Activated B cell treated with CpG ODN at 0.5 μM for 24 hours (primary cell): ENCODE measurements at places on chromosomes 16 and 17.

- DNase-seq = peak; percentile 65
Measured at GRCh38 chr17:78343543-78344201, 16.2 kb downstream of the SOCS3 start.

DNA sequence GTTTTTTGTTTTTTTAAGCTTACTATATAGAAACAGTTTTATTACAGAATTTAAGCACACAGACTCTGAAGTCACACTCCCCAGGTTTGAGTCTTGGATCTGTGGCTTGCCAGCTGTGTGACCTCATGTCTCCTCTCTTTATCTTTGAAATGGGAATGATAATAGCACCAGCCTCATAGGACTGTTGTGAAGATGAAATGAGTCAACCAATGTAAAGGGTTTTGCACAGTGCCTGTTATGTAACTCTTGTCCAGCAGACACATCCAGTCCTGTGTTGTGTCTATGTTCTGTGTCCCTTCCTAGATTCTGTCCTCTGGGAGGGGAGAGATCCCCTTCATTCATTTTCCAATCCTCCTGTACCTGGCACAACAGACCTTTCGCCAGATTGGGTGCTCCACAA is 3.1 kb upstream of the CPD start:
- DNase-seq = no peak

DNA sequence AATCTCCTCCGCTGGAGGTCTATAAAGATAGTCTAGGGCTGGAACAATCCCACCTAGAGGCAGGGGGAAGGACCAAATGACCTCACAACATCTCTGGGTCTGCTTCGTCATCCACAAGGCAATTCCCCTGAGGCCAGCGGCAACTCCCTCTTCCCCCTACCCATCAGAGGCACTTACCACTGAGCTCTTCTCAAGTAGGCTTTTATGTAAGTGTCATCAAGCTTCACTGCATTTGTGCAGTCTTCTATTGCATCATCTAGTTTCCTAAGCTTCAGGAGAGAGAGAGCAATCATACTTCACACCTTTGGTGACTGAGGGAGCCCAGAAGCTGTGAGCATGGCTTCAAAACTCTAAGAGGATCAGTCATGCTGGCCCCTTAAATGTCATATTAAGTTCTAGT is 21.0 kb downstream of the CNP start:
- no peak for DNase-seq

DNA sequence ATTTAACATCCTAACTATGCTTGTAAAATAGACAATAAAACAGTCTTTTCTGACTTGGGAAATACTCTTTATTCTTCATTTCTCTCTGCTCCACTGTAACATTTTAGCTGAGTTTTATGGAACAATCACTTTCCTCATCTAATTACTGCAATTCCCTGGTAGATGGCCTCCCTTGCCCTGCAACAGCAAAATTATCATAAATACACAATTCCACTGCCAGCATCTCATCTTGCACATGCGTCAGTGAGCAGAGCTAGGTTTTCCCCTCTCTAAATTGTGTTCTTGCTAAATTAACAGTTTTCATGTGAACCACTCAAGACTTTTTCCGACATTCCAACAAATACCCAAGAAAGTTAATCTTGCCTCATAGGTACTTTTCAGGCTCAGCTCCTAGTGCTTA is 920.9 kb upstream of the GOT2 start:
- no peak for DNase-seq

DNA sequence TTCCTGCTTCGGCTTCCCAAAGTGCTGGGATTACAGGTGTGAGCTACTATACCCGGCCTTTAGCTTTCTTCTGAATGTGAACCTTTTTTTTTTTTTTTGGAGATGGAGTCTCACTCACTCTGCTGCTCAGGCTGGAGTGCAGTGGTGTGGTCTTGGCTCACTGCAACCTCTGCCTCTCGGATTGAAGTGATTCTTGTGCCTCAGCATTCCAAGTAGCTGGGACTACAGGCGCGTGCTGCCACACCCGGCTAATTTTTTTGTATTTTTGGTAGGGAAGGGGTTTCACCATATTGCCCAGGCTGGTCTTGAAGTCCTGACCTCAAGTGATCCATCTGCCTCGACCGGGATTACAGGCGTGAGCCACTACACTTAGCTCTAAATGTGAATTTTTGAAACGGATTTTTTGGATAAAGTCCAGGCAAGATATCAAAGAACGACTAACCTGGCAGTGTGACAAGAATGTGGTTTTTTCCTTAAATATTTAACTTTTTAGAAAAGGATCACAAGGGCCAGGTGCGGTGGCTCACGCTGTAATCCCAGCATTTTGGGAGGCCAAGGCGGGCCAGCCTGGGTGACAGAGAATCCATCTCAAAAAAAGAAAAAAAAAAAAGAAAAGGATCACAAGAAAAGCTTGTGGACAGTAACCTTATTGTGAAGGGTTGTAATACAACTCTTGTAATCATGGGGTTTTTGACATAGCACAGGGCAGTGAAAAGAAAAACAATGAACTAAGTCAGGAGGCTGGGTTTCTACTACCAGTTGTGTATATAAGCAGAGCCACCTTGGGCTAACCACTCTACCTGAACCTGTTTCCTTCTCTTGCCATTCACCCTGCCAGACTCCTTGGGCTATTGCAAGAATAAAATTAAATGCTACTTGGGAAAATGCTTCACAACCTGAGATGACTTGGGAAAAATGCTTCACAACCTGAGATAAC is 6.2 kb downstream of the BRCA1 start:
- no peak for DNase-seq

- DNase-seq = no peak
Measured at GRCh38 chr16:11071829-11072228, 127.5 kb downstream of the CLEC16A start.

DNA sequence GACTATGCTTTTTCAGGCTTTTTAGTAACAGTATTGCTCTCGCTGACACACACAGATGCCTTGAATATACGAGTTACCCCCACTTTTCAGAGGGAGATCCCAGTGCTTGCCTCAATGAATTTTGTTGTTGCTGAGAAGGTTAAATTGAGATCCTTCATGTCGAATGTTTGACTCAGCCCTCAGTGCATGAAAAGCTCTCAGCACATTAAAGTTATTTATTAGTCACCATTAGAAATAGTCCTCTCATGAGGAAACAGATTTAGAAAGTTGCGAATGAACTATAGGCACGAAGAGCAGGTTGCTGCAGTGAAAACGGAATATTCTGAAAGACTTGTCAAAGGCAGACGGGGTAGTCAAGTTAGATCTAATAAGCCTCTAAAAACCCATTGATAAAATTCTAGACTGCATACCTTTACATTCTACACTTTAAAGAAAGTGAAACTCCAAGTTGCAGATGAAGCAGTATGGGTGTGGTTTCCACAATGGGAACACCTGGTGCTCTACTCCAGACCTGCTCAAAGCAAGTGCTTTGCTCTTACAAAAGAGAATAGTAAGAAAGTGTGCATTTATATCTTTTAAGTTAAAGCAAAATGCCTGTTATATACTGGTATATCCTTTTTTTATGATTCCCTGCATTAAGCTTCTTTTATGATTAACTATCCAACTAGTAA is 238.1 kb downstream of the MAF start:
- DNase-seq = no peak

- DNase-seq = no peak
Measured at GRCh38 chr16:1158456-1159324, 5.8 kb downstream of the CACNA1H start.

- DNase-seq = peak; percentile 60
Measured at GRCh38 chr17:3961564-3962047, 2.6 kb downstream of the ATP2A3 start.
